ENCODE measurements at places on chromosomes 5 and 9.

GRCh38 chr5:143737062-143737461, 74.9 kb upstream of the HMHB1 start:
- no peak for DNase-seq

- no peak for DNase-seq
Observed at GRCh38 chr9:113868501-113868900, 7.6 kb upstream of the ZNF618 start.

DNA sequence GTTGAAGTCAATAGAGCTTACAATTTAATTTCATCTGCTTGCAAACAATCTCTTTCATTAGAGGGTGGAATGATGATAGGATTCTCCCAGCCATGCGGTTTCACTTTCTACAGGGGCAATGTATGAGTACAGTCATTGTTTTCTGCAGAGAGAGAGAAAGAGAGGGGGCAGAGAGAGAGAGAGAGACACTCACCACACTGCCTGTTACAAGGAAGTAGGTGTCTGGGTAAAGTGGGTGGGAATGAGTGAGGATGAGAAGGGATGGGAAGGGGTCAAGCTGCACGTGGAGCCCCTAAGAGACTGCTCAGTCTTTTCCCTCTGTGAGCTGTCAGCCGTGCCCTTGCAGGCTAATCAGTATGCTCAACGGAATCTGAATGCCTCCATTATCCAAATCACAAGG, 454.3 kb downstream of the KDM4C start:
- no peak for DNase-seq

- no peak for DNase-seq
Observed at GRCh38 chr9:33377089-33377715, 25.2 kb downstream of the AQP7 start.

DNA sequence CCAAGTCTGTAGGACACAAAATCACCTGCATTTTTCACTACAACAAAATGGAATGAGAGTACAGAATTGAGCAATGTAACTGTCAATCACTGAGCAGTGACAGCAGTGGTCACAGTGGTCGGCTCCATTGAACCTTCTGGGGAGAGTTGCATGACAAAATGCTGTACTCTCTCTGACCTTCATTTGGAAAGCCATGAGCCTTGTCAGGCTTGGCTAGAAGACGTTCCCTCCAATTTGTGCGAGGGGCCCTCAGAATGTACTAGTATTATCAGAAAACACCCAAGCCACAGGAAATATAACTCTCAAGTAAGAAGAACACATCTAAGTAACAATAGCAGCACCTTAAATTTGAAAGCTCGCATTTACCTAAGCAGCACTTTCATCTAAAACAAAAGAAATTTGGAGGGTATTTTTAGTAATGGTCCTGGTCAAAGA, 425.6 kb upstream of the MEF2C start:
- DNase-seq, result no peak

- no peak for DNase-seq
Observed at GRCh38 chr9:114583371-114584155, 4.0 kb upstream of the ATP6V1G1 start.

DNA sequence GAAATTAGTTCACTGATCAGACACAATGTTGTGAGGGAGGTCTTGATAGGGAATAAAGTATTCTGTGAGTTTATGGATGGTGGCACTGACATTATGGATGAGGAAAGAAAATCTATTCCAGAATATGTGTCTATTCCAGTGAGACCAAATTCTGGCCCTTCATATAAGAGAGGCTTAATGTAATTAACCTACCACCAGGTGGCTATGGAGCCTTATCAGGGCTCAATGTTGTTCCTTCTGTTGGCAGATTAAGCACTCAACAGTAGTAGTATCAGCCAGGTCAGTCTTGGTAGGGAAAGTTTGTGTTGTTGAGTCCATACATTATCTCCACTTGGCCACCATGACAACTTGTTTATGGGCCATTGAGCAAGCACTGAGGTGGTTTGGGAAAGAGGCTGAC, 41.7 kb upstream of the BARX1 start:
- DNase-seq, result no peak

DNA sequence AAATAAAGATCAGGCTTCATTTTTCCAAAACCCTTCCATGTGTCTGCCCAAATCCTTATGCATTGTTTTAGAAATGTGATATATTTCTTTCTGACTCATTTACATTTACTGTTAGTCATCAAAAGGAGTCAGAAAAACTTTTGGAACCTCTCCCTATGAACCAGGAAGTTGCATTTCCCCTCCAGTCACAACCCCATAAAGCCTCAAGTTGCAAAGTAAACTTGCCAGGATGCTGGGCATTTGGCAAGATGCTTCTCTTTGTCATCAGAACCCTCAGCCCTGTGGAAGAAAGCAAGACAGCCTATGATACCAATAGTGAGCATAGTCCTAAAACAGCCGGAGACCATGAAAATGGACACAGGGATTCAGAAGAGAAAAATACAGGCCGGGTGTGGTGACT, 84.2 kb downstream of the MUSK start:
- DNase-seq, result peak; percentile 51

- no peak for DNase-seq
Observed at GRCh38 chr5:127919006-127919796, 164.4 kb upstream of the SLC12A2 start.

- no peak for DNase-seq
Observed at GRCh38 chr9:137065336-137065967, 4.9 kb downstream of the SAPCD2 start.

- DNase-seq, result no peak
Observed at GRCh38 chr5:93126634-93127033, 454.4 kb downstream of the NR2F1-AS1 start.

- no peak for DNase-seq
Observed at GRCh38 chr9:124356745-124357390, 58.4 kb downstream of the PSMB7 start.

GRCh38 chr9:134004131-134004873, 12.2 kb upstream of the VAV2 start:
- no peak for DNase-seq

GRCh38 chr9:16396389-16396788, 474.1 kb downstream of the BNC2 start:
- no peak for DNase-seq

- DNase-seq, result peak; percentile 49
Observed at GRCh38 chr9:121700165-121700831, 48.9 kb downstream of the DAB2IP start.

GRCh38 chr9:109941771-109942170, 161.8 kb downstream of the PALM2AKAP2 start:
- DNase-seq, result no peak

- DNase-seq, result no peak
Observed at GRCh38 chr9:114602620-114603019, 8.5 kb upstream of the TMEM268 start.

DNA sequence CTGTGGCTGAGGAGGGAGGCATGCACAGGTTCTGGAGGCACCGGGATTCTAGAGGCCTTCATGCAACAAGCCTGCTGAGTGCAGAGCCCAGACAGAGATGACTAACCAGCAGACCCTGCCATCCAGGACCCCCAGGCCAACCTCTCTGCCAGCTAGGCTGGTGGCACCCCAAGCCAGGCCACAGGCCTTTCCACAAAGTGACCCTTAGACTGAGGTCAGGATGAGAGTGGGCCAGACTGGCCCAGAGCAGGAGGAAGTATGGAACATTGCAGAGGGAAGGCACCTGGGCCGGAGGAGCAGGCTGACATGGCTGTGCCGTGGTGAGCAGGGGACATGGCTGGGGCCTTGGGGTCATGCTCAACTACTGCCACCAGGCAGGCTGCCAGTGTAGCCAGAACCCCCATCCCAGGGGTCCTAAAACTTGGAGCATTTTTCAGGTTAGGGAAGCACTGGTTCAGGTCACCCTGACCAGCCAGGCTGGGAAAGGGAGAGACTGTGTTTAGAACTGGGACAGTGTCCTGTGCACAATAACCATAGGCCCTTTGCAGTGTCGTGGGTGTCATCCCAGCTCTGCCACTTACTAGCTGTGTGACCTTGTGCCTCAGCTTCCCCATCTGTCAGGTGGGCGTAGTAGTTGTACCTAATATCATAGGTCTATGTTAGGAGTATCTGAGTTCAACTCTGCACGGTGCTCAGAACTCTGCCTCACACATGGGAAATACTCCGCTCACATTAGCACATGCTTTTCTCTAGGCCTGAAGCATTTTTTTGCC, 17.3 kb downstream of the TCF7 start:
- no peak for DNase-seq

DNA sequence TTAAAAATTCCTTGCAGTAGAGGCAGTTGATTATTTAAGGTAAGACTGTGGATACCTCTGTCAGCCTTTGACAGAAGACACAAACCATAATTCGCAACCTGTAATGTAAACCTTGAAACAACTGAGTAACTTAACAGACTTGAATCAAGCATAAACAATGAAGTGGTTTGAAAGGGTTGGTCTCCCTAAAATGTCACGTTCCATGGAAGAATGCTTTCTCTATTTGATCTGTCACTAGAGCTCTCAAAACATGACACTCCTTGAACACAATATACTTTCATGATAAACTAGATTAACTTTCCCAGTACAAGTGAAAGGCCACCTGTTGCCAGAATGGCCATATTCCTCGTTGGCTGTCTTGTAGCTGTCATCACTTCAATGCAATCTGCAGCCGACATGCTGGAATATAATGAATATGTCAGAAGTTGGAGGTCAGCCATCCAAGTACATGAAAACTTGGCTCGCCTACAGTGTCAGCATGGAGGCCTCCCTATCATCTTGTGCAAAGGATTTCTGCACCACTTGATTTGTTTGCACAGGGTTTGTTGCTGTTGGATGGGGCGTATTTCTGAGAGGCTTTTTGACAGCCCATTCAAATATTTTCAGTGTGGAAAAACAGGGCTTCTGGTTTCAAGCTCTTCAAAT, 228.0 kb downstream of the TLE4 start:
- DNase-seq, result no peak

- DNase-seq, result no peak
Observed at GRCh38 chr9:28264368-28264767, 691.1 kb upstream of the C9orf72 start.

GRCh38 chr5:113027431-113027830, 50.8 kb downstream of the DCP2 start:
- no peak for DNase-seq

DNA sequence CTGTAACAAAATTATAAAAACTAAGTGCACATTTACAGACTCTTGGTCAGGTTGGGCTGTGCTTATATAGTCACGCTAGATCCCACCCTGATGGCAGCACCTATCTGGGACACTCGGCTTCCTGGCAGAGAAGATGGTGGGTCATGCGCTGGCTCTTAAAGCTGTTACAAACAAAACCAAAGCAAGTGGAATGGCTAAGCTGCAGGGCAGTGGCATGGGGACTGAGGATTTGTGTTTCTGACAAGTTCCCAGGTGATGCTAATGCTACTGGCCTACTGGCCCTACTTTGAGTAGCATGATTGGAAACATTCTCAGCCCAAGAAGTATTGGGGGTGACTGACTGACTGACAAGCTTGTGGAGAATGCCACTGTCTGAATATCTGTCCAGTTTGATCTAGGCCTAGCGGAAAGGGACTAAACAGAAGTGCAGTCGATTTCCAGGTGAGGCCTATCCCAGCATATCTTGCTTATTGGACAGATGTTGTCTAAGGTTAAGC, 8.3 kb downstream of the BTF3 start:
- DNase-seq, result no peak

DNA sequence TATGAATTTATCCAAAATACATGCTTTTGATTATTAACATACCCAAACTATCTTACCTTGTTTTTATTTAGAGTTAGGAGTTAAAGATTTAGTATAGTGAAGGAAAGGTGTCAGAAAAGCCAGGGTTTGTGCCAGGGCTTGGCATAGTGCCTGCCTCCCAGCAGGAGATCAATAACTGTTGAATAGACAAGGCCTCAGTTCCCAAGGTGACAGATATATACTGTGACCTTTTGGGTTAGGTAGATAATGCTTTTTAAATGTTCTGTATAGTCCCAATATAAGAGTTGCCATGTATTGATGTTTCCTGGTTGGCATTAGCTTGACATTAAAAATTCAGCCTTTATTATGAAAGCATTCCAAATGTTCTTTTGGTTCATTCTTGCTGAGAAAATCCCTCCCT, 121.8 kb downstream of the MCTP1 start:
- DNase-seq, result no peak

GRCh38 chr5:149656576-149657182, 73.4 kb upstream of the PPARGC1B start:
- no peak for DNase-seq

DNA sequence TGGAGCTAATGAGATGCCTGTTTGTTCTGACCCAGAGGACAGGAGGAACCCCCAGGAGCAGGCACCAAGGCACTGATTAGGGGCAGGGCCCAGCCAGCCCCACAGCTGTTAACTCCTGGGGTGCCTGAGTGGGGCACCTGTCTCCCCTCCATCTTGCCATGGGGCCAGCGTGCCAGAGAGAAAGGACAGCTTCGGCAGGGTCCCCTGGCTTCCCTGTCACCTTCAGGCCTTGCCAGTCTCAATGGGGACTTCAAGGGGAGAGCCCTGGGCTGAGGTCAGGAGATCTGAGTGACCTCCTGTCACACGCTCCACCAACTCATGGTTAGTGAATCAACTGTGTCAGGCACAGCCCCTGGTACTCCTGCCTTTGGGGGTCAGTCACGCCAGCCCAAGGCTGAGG, 152.7 kb upstream of the MVB12B start:
- DNase-seq, result no peak

GRCh38 chr9:18396102-18396728, 77.7 kb upstream of the ADAMTSL1 start:
- no peak for DNase-seq

DNA sequence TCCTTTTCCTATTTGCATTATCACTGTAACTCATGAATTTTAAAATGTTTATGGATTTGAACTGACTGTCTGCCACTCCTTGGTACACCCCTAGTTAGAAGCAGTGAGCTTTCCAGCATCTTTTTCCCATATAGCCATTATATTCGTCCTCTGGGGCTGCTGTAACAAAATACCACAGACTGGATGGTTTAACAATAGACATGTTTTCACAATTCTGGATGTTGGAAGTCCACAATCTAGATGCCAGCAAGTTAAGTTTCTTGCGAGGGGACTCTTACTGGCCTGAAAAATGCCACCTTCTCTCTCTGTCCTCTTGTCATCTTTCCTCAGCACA, 530.0 kb downstream of the SEMA5A start:
- DNase-seq, result no peak

GRCh38 chr5:96476654-96477053, 43.6 kb upstream of the PCSK1 start:
- DNase-seq, result no peak

DNA sequence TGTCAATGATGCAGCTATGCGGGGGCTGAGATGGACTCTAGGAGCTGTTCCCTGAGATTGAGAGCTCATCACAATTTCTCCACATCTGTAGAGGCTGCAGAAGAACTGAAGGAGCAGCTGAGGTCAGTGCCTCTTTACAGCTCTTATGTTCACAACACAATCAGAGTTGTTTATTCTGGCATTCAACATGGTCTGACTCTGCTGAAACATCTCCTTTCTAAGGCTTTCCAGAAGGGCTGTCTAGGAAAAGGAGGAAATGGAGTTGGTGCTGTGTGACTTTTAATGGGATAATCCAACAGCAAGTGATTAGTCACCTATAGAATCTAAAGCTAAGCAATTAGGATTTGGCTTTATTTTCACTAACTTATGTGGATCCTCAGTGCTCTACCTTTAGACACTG, 6.0 kb downstream of the POU5F2 start:
- DNase-seq, result no peak
